Activated CD8-positive, alpha-beta memory T cell treated with anti-CD3 and anti-CD28 coated beads, Interleukin-2, amount 10 ng/mL, durations not matched to agents 7 days and 5 days (primary cell): ENCODE measurements at places on chromosomes 16 and 17.

DNA sequence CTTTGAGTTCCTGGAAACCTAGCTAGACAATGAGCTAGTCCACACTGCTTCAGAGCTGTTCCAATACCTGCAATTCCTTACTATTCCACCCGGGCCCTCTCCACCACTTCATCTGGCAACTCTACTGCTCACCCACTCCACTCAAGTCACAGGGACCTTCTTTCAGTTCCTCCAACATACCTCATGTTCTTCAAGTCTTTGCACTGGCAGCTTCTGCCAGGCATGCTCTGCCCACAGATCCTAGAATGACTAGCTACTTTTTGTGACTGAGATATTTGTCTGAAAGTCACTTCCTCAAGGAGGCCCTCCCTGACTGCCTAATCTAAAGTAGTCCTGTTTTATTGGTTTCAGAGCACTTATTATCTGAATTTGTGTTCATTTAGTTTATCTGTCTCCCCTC, 86.4 kb downstream of the TEX14 start:
- DNase-seq: no peak

DNA sequence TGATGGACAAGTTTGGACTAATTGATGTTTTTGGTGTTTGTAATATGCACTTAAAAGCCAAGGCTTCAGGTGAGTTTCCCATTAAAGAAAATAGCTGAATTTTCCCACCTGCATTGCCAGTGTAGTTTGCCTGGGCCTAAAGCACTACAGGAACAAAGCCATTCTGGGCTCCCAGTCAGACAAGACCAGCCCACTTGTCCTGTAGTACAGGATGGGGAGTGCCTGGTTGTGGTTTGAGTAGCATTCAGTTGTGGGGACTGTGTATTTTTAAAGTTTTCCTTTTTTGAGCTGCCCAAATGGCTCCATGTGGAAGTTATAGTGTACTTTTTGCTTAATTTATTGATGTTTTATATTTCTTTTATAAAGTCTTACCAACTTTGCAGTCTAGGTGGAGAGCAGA, 91.7 kb downstream of the TANGO6 start:
- DNase-seq: no peak

DNA sequence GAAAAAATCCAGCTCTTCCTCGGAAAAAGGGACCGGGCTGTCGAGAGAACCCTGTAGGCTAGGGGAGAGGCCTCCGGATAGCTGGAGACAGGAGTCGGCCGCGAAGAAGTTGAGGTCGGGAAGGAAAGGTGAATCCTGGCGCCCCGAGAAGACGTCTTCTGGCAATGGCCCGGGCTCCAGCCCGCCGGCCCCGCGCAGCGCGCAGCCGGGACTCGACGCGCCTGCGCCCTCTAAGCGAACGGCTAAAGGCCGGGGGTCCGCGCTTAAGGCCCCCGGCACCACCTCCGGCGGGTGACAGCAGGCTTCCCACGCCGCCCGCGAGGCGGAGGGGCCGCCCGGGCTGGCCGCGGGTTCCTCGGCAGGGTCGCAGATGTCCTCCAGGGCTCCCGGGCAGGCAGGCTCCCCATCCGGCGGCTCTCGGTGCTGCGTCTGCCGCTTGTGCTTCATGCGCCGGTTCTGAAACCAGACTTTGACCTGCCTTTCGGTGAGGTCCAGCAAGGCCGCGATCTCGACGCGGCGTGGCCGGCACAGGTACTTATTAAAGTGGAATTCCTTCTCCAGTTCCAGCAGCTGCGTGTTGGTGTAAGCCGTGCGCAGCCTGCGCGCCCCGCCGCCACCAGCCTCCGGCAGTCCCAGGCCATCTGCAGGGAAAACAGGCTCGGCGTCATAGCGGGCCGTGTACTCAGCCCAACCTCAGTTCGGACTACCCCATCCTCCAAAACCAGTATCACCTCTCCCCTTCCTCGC, 1.6 kb downstream of the HOXB2 start:
- peak; percentile 79 for DNase-seq

DNA sequence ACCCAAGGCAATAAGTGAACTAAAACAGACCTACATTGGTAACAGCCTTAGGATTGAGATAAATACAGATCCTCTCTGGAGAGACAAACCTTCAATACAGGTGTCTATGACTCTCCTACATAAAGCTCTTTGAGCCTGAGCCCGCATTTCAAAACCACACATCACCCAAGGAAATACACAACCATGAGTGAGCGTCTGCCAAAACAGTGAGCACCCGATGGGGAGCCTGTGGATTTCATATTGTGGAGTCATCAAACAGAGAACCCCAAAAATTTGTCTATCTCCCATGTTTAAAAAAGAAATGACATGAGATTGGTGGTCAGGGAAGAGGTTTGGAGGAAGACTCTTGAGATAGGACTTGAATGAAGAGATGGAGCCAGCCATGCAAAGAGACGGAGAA, 102.2 kb upstream of the LHX1 start:
- no peak for DNase-seq

- DNase-seq: no peak
Observed at GRCh38 chr16:67858500-67858899, 11.0 kb upstream of the CENPT start.

DNA sequence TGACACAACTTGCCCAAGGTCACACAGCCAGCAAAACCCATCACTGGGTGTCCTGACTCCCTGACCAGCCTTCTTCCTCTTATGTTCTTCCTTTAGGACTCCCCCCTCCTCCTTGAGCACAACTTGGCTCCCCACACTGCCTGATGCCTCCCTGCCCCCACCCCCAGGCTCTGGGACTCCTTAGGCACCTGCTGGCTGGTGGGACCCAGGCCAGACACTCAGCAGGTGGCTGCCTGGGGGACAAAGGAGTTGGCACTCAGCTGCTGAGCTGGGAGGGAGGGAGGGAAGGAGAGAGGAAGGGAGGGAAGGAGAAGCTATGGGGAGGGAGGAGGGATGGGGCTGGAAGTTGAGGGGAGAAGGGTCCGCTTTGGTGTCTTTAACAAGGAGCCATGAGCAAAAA, 8.0 kb downstream of the SEZ6 start:
- no peak for DNase-seq

DNA sequence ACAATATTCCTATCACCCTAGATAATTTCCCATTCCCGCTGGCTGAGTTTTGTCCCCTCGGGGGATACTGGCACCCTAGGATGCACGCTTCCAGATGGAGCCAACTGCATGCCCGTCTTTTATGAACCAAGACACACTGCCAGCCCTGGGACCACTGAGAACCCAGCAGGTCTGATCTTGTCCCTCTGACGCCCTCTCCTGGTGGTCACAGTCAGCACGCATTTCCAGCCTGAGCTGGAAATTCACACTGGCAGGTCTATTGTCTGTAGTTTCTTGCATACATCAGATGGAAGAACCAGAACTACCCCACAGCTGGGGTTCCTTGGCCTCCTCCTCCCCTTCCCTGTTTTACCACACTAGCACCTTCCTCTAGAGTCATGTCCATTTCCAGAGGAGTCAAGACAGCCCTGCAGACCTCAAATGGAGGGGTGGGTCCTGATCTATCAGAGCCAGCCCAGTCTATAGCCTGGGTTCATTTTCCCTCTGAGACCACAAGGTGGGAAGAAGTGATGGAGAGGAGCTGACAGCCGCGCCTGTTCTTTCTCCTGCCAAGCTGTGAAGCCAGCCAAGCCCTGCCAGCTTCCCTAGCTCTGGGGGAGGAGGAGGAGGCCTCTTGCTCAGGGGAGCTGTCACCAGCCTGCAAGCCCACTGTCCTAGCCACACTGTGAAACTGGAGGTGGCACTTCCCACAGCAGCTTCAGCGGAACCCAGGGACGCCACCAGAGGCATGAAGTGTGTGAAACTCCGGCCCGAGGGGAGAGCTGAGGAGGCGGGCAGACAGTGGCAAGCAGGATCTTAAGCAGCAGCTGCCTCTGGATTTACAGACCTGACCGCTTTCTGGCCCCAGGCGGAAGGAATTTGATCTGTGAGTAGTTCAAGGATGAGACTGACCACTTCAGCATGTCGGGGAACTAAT, 29.3 kb downstream of the MXRA7 start:
- DNase-seq: peak; percentile 82

GRCh38 chr17:63976702-63977101, 4.0 kb upstream of the SCN4A start:
- no peak for DNase-seq

GRCh38 chr17:38341035-38341721, 2.6 kb downstream of the GPR179 start:
- DNase-seq: no peak

GRCh38 chr17:1169221-1169928, 10.4 kb downstream of the ABR start:
- no peak for DNase-seq

DNA sequence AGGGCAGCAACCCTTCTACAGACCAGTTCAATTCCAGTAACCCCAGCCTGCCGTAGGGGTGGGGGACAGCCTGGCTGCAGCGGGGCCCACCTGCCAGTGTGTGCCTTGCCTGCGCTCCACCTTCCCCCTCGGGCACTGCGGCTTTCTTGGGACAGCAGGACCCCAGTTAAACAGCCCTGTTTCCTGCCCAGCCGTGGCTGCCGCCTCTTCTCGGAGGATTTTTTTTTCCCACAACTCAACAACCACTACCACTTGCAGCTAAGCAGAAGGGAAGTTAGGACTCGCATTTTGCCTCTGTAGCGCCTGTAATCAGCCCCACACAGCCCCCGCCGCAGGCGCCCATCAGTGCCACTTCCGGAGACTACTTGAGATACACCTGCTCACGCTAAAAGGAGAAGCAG, 76.1 kb downstream of the RAI1 start:
- DNase-seq: peak; percentile 66
